ENCODE measurements at places on chromosomes 16 and 17.

- no peak for DNase-seq
Observed at GRCh38 chr16:53446090-53446489, 11.8 kb downstream of the RBL2 start.

GRCh38 chr17:79246225-79247190, 171.9 kb downstream of the ENGASE start:
- DNase-seq: no peak

DNA sequence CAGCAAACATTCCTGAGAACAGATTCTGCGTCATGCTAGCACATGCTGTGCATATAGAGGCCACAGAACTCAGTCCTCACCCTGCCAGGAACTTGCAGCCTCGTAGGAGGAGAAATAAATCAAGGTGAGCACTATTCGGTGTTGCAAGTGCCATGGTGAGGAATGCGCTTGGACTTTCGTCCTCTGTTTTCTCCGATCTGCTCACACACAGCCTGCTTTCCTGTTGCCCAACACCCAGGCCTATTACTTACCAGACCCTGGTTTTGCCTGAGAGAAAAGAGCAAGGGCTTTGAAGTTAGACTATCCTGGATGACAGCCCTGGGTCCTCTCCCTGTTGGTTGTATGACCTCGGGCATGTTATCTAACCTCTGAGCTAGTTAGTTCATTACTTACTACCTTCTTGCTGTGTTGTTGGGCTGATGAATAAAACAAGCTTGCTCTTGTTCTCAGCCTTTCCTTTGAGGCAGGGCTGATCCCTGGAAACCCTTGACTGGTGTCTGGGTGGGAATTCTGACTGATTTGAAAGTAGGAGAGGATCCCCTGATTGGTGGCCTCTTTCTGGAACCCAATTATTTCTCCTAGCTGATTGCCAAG, 2.9 kb downstream of the ACSF2 start:
- no peak for DNase-seq

GRCh38 chr16:21611556-21612384, 12.4 kb downstream of the METTL9 start:
- no peak for DNase-seq

DNA sequence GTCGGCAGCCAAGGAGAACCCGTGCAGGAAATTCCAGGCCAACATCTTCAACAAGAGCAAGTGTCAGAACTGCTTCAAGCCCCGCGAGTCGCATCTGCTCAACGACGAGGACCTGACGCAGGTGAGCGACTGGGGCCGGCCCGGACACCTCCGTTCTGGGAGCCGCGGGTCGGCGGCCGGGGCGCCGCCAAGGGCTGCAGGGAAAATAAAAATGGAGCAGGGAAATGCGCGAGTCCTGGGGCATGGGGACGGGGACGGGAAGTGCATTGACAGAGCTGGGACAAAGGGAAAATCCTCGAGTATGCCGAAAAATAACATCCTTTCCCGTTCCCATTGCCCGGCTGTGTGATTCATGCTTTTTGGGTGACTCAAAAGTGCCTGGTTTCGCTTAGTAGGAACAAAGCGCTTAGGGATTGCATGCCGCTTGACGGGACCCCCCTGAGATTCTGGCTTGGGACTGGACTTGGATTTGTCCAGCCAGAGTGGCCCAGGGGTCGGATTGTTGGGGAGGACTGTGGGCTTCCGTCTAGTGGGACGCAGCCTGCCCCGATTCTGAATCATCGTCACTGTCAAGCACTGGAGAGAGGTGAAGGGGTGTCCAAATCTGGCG, 699 bp downstream of the MPRIP start:
- DNase-seq: no peak

DNA sequence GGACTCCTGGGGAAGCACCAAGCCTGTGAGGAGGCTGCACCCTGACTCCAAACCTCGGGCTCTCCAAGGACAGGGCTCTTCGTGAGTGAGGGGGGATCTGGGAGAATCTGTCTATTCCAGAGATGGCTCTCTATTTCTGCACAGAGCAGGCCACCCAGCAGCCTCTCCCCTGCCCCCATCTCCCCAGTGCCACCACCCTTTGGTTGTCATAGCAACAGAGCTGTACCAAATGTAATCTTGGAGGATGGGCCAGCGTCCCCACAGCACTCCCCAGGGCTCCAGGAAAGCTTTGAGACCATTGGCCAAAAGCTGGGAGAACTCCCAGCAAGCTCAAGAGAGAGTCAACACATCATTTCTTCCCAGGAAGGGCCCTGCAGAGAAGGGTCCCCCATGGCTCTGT, 49.3 kb downstream of the ABCC12 start:
- no peak for DNase-seq

GRCh38 chr16:85882181-85882810, 16.7 kb upstream of the IRF8 start:
- no peak for DNase-seq

GRCh38 chr17:44930667-44931066, 15.4 kb upstream of the GFAP start:
- DNase-seq: no peak

GRCh38 chr17:60554377-60554788, 28.3 kb upstream of the APPBP2 start:
- no peak for DNase-seq

DNA sequence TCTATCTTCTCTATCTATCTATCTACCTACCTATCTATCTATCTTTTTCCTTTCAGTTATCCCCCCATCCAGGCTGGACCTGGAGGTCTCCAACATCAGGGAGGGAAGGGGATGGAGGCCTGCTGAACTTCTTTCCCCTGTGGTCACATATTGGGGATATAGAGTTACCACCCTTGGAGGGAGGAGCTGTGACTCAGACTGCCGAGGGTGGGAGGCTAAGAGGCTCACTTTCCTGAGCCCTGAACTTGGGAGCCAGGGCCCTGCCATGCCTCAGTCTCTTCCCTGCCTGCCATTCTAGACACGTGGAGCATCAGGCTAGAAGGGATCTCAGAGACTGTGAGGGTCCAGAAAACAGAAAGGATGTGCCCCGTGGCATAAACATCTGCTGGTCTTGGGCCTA, 8.4 kb downstream of the LRRC3C start:
- no peak for DNase-seq

DNA sequence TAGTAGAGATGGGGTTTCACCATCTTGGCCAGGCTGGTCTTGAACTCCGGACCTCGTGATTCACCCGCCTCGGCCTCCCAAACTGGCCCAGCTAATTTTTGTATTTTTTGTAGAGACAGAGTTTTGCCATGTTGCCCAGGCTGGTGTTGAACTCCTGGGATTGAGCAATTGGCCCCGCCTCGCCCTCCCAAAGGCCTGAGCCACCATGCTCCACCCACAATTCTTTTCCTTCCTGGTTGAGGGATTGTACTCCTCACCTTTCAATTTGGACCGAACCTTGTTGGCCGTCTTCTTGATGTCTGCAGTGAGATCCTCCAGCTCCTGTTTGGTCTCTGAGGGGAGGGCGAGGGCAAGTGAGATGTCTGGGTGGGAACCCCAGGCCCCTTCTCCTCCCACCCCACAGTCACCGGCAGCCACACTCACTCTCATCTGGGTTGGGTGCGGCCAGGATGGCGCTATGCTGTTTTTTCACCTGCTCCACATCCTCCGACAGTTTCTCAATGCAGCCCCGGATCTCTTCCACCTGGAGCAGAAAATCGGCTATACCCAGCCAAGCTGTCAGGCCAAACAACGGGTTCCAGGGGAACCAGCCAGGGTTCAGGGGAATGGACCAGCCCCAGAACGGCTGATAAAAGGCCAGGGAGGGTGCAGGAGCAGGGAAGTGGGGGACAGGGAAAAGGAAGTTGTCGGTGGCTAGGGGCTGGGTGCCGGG, 9.6 kb downstream of the STX1B start:
- DNase-seq: no peak

- DNase-seq: no peak
Observed at GRCh38 chr17:77449373-77449907, 308.7 kb downstream of the SEC14L1 start.

GRCh38 chr17:78006338-78006737, 47.8 kb downstream of the TNRC6C start:
- no peak for DNase-seq

GRCh38 chr17:4130715-4131114, 12.1 kb downstream of the ZZEF1 start:
- DNase-seq: no peak

GRCh38 chr17:63173450-63173849, 207.4 kb downstream of the TANC2 start:
- DNase-seq: no peak

- DNase-seq: peak; percentile 70
Observed at GRCh38 chr17:21089933-21090901, 36.5 kb upstream of the DHRS7B start.

DNA sequence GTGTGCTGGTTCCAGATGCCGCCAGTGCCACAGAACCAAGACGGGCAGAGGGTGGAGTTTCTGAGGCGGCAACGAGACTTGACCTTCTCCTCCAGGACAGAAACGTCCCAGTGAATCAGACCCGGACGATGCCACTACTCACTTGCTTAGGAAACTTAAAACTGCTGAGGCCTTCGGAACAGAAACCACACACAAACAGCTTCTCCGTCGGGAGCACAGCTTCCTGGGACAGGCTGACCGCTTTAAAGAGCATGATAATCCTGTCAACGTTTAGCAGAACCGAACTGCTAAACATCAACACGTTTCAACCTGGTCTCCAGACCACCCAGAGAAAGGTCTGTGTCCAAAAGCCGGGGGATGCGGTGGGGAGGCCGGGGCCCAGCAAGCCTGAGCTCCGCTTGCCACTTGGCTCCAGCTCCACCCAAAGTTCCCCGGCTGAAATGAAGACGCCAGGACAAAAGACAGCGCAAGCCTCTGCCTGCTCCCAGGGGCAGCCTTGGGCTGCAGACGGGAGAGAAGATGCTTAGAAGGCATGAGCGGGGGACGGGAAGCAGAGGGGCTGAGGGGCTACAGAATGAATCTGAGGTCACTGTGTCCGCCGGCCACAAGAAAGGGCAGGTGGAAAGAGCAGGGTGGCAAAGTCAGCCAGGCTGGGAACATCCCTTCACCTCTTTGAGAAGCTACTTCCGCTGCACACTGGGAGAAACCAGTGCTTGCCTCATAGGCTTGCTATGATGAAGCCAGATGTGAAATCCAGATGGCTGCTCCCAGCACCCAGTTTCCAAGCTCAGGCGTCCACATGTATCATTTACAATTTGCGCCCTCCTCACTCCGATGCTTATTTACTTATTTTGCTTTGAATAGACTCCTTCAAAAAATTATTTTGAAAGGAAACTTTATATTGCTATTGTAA, 69.0 kb downstream of the MRM3 start:
- DNase-seq: no peak

DNA sequence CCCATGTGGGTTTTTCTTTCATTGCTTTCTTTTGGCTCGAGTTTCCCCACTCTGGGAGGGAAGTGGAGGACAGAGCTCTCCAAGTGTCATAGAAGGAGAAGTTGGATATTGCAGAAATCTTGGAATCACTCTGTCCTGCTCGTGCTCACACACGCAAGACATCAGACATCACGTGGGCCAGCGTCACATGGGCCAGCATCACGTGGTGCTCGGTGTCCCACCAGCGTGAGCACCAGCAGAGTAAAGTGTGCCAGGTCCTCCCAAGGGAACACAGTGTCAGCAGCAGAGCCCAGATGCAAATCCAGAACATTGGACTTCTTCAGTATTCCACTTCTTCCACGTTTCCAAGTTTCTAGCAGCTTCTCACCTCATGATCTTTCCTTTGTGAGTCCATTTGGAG, 327.0 kb downstream of the FOXL1 start:
- DNase-seq: no peak

DNA sequence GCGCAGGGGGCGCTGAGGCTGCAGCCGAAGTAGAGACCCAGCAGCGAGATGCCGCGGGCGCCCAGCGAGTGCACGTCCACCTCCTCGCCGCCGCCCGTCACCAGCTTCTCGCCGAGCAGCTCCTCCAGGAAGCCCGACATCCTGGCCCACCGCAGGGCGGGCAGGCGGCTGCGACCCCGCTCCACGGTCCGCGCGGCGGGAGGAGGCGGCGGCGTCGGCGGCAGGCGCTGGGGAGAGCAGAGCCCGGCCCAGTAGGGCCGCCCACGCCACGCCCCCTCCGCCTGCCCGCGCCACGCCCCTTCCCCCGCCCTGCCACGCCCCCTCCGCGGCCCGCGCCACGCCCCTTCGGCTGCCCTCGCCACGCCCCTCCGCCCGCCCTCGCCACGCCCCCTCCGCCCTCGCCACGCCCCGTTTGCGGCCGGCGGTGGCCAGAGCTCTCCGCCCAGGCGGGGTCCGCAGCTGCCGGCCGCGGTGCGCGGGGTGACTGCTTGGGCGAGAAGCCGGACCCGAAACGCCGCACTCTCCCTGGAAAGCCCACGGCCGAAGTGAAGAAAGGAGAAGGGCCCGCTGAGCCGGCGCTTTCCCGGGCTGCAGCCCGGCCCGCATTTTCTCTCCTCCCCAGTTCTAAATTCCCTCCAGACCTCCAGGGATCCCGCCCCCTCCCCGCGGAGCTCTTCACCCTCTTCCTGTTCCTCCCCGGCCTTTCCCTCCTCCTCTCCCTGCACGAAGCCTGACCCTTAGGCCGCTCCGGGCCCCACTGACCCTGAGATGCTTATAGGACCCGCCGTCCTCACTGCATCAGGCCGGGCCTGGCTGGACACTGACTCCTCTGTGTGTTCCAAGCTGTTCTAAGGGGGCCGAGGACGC, at the start of gene NXN:
TSS of gene NXN (minus strand) at position 238 of the 867 bp plus-strand sequence.
- DNase-seq: peak; percentile 100

DNA sequence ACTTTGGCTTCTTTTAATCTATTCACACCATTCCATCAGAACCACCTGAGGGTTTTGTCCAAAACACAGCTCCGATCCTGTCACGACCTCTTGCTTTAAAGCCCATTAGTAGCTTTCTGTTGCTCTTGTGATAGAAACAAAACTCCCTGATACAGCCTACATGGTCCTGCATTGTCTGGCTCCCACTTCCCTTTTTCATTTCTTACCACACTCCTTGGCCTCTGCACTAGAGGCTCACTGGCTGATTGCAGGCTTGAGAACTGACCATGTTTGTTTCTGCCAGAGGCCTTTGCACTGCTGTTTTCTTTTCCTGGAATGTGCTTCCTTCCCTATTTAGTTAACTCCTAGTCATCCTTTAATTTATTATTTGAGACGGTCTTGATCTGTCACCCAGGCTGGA, 23.7 kb downstream of the IST1 start:
- DNase-seq: peak; percentile 52

GRCh38 chr17:45155483-45155882, 6.2 kb upstream of the HEXIM2 start:
- DNase-seq: no peak

DNA sequence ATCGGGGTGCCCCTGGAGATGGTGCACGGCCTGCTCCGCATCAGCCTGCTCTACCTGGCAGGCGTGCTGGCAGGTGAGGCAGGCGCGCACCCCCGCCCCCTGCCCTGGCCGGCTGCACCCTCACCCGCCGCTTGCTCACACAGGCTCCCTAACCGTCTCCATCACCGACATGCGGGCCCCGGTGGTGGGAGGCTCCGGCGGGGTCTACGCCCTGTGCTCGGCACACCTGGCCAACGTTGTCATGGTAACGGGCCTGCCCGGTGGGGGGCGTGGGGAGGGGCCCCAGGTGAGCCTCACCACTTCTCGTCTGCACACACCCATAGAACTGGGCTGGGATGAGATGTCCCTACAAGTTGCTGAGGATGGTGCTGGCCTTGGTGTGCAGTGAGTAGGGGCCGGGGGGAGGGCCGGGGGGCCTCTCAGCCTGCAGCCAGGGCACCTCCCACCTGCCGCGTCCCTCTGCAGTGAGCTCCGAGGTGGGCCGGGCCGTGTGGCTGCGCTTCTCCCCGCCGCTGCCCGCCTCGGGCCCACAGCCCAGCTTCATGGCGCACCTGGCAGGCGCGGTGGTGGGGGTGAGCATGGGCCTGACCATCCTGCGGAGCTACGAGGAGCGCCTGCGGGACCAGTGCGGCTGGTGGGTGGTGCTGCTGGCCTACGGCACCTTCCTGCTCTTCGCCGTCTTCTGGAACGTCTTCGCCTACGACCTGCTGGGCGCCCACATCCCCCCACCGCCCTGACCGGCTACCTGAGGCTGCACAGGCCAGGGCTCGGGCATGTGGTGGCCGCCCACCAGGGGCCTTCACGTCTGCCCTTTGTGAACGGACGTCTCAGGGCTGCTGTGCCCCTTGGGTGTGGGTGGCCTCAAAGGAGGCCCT, 2.1 kb downstream of the RHBDL1 start:
- DNase-seq: no peak
